ENCODE measurements at places on chromosomes 3 and 15.

DNA sequence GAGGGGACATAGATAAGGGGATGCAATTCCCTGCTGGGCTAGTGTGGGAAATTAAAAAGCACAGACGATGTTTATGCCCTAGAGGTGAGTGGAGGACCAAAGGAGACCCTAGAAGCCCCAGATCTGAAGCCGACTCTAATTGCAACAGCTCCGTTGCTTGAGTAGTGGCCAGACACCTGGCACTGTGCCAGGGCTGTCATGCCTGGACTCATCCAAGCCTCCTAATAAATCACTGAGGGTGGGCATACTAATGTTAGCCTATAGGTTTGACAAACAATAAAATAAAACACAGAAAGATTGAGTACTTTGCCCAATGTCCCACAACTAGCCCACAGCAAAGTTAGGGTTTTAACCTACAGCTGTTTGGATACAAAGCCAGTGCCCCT is 25.4 kb upstream of the MRPS22 start:
- DNase-seq = no peak

DNA sequence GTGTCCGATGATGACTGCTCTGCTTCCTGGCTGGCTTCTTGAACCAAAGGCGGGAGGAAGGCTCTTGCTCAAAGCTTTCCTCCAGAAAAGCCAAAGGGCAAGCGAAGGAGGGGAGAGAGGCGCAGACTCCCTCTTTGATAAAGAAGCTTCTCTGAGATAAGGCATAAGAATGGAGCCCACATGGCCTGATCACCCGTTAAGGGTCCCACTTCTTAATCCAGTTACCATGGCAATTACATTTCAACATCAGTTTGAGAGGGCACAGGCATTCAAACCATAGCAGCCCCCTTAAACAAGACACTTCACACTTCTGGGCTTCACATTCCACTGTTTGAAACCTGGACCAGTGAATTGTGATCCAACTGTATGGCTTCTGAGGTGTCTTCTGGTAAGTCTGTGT is 8.0 kb downstream of the ABHD17C start:
- no peak for DNase-seq

GRCh38 chr3:188365988-188366698 is 212.2 kb downstream of the LPP start:
- no peak for DNase-seq

DNA sequence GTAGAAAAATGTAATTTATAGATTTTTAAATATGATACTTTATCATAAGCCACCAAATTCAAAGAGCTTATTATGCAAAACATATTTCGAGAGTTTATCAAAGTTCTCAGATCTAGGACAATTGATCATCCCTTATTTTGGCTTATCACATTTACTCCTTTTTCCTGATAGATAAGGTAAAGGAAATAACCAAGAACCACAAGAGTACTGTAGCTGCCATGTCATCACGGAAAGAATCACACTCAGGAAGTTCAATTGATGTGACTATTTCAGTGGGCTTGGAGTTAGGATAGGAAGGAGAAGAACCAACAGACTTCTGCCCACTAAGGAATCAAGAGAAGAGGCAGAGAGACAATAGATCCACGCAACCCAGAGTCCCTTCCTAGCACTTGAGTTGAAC is 142.7 kb upstream of the TMCO5A start:
- DNase-seq = no peak

GRCh38 chr3:59704292-59704691 is 654.5 kb upstream of the CFAP20DC start:
- DNase-seq = no peak

- no peak for DNase-seq
Observed at GRCh38 chr3:95567346-95567745, 1247.0 kb upstream of the EPHA6 start.

DNA sequence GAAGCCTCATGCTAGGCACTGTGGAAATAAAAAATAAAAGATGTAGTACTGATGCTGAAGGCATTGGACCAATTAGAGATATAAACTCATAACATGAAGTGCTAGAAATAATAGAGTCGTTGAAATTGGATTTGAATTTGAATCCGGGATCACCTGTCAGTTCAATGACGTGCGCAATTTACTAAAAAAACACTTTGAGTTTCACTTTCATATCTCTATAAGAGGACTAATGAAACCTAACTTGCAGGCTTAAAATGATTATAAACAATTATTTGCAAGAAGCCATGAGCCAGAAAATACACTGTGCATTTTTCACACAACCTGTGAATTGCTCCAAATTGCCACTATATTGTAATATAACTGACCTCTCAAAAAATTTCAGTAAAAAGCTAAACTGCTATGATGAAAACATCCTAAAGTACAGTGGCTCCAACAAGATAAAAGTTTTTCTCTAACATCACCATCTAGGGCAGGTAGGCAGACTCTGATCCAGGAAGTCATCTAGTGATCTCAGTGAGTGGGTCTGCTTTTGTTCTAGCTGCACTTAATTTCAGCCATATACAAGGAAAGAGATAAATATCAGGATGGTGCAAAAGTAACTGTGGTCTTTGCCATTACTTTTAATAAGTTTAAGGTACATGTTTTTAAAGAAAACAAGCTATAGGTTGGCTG is 440.2 kb downstream of the CNTN6 start:
- DNase-seq = no peak

GRCh38 chr3:89525609-89526008 is 418.2 kb downstream of the EPHA3 start:
- no peak for DNase-seq

GRCh38 chr15:38818157-38818790 is 253.7 kb upstream of the RASGRP1 start:
- DNase-seq = no peak

GRCh38 chr15:33994005-33994615 is 25.8 kb downstream of the CHRM5 start:
- no peak for DNase-seq

DNA sequence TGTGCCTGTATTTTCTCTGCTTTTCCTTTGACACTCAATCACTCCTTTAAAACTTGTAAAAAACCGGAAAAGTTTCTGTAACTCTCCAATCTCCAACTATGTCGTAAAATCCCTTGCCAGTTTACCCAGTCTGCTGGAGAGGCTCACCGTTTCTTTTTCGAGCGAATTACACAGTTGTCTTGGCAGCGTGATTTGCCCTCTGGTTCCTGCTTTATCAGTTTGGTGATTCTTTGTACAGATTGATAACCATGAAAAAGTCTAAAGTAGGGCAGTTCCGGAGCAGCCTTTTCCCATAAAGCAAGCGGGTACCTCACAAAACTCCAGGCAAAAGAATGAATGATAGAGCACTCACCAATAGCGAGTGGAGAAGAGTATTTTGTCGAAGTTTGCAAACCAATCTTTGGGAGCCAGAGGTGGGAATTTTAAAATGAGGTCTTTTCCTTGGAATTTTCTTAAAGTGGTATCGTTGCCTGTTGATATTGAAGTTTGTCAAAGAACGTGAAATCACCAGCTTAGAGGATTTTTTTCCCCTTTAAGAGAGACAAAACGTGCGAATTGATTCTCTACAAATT is at the start of gene TTC23:
Gene TTC23, minus strand, starts transcription at position 312 of the 572 bp plus-strand sequence. CDS start 20,869 bp downstream, outside the sequence.
- peak; percentile 98 for DNase-seq

DNA sequence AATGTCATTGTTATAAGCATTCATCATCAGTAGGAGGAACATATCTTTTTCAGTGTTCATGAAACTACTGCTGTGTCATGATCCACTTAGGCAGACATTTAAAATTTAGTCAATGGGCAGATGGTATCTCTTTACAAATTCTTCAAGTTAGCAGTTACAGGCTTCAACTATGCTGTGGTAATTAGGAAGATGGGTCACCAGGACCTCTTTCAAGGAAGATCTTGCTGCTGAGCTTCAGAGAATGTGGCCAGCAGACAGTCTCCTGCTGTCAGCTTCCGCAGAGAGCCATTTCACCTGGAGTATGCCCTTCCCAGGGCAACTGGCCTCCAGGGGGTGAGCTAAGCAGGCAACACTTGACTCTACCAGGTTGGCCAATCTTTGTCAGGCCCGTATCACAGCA is 19.4 kb downstream of the IFT57 start:
- DNase-seq = no peak

GRCh38 chr15:95442107-95442719 is 888.3 kb upstream of the NR2F2 start:
- DNase-seq = no peak

- DNase-seq = no peak
Observed at GRCh38 chr3:9168241-9168741, 81.2 kb downstream of the SRGAP3 start.

DNA sequence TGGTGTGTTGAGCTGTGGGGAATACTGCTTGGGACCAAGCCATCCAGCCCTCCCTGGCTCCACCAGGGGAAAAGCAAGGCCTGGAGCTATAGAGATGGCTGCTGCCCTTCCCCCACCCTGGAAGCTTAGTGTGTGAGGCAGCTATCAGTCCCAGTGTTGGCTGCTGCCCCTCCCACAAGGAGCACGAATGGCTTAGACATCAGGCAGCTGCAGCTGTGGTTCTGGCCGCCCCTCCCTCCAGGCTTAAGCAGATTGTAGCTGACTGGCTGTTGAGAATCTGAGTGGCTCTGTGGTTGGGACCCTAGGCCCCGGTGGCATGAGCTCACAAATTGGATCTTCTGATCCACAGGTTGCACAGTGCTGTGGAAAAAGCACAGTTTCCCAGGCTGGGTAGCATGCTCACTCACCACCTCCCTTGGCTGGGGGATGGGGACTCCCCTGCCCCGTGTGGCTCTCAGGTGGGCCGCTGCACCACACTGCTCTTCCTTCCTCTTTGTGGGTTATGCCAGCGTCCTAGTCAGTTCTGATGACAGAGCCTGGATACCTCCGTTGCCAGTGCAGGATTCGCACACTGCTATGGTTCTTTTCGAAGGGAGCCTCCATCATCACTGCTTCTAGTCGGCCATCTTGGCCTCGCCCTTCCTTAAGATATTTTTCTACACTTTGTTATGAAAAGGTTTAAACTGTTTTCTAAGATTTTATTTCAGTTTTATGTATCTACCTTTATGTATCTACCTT is 21.2 kb upstream of the SUCNR1 start:
- no peak for DNase-seq
